ENCODE measurements at places on chromosomes 5 and 9.

- DNase-seq: no peak
Observed at GRCh38 chr9:121998513-121999049, 94.5 kb downstream of the TTLL11 start.

DNA sequence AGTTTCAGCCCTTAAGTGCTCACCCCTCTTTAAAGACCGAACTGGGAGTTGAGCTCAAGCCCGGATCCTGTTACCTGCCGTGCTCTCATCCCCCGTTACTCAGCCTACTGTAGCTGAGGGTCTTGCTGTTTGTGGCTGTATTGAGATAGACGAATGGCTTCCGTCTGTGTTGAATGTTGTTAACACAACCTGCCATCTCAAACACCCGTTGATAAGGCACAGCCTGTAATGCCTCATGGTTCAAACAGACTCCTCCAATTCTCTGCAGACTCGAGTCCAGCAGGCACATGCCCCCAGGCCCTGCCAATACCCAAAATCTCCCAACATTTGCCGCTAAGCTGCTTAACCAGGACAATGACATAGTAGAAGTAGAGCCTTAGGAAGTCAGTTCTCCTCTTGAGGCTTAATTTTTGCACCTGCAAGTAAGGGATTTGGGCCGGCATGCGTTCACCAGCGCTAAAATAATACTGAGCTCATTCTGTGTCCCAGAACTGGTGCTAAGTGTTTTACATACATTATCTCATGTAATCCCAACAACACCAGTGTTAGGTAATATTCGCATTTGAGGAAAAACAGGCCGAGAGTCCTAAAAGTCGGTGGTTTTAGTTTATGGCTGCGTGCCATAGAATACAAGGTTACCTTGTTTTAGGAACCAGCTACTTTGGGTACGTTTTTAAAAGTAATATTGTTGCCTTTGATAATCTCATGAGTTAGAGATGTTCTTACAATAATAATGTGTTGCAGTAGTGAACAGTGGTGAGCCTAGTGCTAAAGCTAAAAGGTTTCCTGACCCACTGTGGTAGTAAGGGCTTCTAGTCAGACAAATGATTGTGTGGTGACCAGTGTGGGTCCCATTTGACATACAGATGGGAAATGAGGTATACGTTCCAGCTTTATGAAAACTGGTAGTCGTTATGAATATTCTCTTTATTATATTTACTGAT is 1.5 kb upstream of the RFX3 start:
- peak; percentile 23 for DNase-seq

DNA sequence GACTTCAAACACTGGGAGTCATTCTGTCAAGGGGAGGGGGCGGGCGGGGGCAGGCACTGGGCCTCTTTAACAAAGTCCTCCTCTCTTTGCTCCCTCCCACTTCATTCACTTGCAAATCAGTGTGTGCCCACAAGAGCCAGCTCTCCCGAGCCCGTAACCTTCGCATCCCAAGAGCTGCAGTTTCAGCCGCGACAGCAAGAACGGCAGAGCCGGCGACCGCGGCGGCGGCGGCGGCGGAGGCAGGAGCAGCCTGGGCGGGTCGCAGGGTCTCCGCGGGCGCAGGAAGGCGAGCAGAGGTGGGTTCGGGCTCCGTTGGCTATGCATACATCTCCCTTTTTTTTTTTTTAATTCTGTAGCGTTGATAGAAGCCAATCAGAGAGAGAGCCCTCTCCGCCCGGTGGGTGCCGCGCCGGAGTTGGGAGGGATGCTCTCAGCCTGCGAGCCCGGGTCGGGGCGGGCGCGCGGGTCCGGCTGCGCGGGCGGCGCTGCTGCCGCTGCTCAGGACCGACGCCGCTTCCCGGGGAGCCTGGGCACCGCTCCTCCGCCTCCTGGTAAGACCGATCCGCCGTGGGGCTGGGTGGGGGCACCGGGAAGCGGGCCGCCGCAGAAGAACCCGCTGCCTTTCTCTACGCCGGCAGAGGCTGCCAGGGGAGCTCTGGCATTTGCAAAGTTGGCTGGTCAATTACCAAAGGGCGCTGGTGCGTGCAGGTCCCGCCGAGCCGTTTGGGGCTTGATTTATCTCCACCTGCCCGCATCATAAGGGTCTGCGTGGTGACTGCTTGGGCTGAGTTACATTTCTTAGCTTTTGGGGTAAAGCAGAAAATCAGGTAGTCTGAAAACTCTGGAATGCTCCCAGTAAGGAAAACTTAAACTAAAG is at the start of gene CDH6:
TSS of gene CDH6 (plus strand) at position 96 of the 877 bp plus-strand sequence. CDS start 73,788 bp downstream, outside the sequence.
- no peak for DNase-seq

DNA sequence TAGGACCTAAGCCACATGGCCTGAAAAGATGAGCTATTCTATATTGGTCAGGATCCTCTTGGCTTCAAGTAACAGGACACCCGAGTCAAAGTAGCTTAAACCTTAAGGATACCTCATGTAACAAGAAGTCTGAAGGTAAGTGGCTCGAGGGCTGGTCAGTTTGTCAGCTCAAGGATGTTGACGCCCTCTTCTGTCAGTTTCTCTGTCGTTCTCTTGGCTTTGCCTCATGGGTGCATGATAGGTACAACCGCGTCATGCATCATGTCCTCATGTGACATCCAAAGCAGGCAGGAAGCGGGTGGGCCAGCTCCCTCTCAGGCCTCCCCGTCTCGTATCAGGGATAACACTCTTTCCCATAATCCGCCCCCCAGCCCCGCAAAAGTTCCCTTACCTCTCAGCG is 22.1 kb upstream of the TCERG1 start:
- no peak for DNase-seq

- peak; percentile 47 for DNase-seq
Observed at GRCh38 chr9:6106711-6107339, 91.4 kb upstream of the RANBP6 start.

GRCh38 chr5:116068028-116068632 is 16.7 kb upstream of the COMMD10 start:
- peak; percentile 57 for DNase-seq

GRCh38 chr5:103573411-103573810 is 10.8 kb upstream of the NUDT12 start:
- DNase-seq: no peak

GRCh38 chr5:13115476-13115875 is 829.0 kb downstream of the DNAH5 start:
- no peak for DNase-seq

- DNase-seq: peak; percentile 60
Observed at GRCh38 chr9:124488641-124489210, 18.5 kb downstream of the NR5A1 start.

DNA sequence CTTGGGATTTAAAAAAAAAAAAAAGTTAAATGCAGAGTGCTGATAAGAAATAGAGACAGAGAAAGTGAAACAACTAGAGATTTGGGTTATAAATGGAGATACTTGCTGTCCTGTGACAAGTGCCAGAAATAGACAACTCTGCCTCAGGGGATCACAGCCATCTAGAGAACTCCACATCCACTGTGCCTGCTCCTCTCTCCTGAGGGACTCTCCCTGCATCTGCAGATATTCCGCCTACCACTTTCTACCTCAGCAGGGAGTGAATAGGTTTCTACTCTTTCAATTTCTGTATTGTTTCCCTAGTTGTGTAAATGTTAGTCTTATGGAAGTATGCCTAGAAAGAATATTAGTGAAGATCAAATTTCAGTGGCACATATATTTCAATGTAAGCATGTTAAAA is 307.2 kb downstream of the HTR1A start:
- DNase-seq: no peak

DNA sequence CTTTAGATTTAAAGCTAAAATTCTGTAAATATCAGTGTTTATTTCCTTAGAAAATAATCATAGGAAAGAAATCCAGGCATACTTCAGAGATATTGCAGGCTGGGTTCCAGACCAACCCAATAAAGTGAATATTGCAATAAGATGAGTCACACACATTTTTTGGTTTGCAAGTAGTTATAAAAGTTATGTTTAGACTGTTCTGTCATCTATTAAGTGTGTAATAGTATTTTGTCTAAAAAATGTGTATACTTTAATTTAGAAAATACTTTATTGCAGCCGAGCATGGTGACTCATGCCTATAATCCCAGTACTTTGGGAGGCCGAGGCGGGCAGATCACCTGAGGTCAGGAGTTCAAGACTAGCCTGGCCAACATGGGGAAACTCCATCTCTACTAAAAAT is 6.9 kb upstream of the RIC1 start:
- no peak for DNase-seq

DNA sequence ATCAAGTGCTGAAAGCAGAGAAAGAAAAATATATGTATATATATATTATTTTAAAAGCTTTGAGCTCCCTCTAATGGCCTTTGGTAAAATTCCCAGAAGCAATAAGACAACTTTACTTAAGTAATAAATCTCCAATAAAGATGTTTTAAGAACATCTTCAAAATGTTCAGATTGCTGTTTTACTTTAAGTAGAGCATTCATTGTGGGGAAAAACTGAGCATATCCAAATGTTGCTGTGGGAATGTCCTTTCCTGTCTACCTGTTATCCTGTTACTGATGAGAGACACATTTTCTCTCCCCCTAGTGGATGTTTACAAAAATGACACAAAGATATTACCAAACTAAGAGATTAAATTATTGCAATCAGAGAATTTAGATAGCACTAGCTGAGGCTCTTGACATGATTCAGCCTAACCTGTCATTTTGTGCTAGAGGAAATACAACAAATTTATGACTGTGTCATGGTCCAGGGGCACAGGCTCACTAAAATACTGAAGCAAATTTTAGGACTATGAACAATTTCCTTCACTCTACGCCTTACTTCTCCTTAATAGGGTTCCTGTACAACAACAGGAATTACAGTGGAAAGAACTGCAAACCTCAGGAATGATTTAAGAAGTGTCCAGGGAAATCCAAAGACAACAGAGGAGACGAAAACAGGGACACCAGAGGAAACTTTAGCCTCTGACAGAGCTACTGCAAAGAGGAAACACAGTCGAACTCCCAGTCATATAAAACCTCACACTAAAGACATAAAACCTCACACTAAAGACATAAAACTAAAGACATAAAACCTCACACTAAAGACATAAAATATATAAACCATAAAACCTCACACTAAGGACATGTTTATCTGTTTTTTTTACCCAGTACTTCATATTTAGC is 24.3 kb upstream of the PRRC1 start:
- peak; percentile 6 for DNase-seq

GRCh38 chr9:127291246-127291778 is 26.7 kb downstream of the GARNL3 start:
- no peak for DNase-seq

DNA sequence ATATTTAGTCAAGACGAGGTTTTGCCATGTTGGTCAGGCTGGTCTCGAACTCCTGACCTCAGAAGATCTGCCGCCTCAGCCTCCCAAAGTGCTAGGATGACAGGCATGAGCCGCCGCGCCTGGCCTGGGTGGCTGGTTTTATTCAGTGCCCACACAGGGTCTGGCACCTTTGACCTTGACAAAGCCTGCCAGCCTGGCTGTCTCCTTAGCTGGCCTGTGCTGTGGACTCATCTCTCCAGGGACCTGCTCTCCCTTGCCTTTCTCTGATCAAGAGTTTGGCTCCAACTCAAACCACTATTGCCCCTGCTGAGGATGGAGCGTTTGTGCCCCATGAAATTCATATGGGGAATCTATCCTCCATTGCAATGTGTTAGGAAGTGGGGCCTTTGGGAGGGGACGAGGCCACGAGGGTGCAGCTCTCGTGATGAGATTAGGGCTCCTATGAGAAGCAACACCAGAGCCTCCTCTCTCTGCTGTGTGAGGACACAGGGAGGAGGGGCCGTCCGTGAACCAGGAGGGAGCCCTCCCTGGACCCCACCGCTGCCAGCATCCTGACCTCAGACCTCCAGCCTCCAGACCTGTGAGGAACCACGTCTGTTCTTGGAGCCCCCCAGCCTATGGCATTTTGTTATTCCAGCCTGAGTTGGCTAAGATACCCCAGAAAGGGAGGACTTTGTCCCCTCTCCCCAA is 45.0 kb downstream of the MRPL36 start:
- no peak for DNase-seq

- no peak for DNase-seq
Observed at GRCh38 chr9:131116281-131117120, 8.9 kb upstream of the NUP214 start.

- DNase-seq: no peak
Observed at GRCh38 chr5:139760066-139761056, 35.2 kb upstream of the PSD2 start.

- DNase-seq: no peak
Observed at GRCh38 chr5:154309371-154309745, 118.8 kb downstream of the GALNT10 start.

GRCh38 chr5:72476275-72476674 is 30.9 kb downstream of the ZNF366 start:
- DNase-seq: peak; percentile 57

GRCh38 chr5:157613385-157614245 is 38.0 kb upstream of the ADAM19 start:
- DNase-seq: peak; percentile 30

- DNase-seq: no peak
Observed at GRCh38 chr5:132663771-132664695, 6.1 kb downstream of the IL13 start.

All from inflammatory macrophage (primary cell).